Stimulated activated CD8-positive, alpha-beta memory T cell treated with anti-CD3 and anti-CD28 coated beads, Interleukin-7, amount 100 ng/mL, for 1 hour (primary cell): ENCODE measurements at places on chromosomes 4 and X.

GRCh38 chrX:29941287-29941686, 274.1 kb upstream of the MAGEB2 start:
- DNase-seq: no peak

GRCh38 chr4:150067859-150068258, 10.4 kb upstream of the DCLK2 start:
- DNase-seq: no peak

- DNase-seq: no peak
Observed at GRCh38 chr4:181420950-181421349, 822.3 kb upstream of the TENM3 start.

- DNase-seq: no peak
Observed at GRCh38 chrX:87518504-87518903, 902 bp downstream of the KLHL4 start.

DNA sequence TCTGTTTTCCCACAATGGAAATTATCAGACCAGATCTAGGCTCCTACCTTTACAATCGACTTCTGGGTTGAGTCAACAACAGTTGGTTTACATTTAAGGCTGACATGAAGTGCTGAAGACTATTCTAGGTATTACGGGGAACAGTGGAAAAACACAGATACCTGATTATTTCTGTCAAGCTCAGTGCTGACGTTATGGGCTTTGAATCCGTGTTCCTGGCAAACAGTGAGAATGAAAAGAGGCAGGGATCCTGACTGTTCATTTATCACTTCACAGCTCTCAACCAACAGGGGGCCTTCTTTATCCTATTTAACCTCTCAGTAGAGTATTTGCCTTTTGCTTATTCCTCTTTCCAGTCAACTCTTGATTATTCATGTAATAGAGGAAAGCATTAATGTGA, 43.1 kb downstream of the TMEM164 start:
- DNase-seq: no peak

DNA sequence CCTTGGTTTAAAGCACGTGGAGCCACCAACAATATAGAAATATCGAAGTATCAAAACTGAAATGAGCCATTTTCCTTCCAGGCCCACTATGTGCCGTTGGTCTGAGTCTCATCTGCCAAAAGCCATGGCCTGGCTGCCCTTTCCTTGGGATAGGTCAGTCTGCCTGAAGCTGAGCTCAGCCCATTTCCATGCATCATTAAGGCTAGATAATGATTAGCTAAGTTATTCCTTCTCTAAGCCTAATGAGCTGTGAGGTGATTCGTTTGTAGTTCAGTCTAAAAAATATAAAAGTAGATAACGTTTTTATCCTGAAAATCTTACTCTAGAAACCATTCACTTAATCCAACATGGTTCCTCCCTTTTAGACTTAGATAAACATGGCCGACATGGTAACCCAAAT, 936.2 kb upstream of the LCORL start:
- DNase-seq: no peak

DNA sequence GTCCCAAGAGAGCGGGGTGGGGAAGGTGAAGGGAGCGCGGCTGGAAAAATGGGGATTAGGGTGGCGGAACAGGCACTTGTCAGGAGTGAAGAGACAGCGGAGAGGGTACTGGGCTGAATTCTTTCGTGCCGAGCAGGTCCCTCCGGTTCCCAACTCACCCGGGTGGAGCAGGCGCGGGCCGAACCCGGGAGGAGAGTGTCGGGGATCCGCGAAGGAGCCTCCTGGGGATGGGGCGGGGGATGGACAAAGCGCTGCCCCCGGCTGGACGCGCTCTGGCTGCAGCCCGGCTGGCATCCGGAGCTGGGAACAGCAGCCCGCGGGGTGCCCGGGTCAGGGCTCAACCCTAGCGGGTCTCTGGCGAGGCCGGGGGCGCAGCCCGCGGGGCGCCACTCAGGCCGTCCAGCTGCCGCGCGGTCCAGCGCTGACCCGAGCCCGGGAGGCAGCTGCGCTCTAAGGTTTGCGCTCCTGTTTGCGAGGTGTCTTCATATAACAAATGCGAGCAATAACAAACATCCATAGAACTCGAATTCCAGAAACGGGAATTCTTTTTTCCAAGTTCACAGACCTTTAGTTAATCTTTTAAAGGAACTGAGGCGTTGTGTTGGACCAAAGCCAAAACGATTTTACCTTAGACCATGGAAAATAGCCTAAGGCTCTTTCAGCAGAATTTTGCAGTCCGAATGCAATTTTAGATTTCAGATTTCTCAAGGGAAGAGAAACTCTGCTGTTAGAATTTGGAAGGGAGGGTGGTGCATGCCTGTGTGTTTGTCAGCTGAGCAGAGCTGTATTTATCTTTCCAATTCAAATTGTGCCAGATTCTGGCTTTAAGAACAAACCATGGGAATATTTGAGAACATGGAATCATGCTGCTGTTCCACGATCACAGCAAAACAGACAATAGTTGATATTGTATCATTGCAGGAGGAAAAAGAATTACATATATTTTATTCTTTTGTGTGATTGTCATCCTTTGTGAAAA, 744 bp downstream of the NPY5R start:
- DNase-seq: no peak

DNA sequence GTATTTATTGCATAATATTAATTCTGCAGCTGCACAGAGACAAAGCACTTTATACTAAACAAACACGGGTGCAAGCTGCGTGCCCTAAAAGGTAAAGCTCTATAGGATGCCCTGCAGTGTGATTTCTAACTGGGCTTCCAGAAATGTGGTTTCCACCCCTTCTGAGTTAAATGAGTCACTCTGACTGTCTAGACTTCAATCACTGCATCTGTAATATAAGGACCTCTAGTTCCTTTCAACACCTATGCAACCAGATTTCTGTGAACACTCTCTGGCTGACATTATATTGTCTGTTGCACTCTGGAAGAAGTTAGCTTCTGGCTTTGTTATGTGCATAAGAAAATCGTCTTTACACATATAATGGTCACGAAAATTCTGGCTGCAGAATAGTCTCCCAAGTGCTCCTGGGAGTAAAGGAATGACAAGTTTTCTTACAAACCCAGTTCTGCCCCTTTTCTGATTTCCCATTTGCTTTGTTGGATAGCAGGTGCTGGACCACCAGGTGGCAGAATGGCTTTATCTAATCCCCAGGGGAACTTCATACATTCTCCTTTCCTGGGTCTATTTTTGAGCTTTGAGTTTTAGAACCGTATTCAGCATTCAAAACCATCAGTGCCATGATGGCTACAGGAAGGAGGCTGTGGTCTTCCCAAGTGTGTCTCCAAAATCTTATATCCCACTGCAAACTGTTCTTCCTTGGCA, 842.2 kb downstream of the STIM2 start:
- no peak for DNase-seq

DNA sequence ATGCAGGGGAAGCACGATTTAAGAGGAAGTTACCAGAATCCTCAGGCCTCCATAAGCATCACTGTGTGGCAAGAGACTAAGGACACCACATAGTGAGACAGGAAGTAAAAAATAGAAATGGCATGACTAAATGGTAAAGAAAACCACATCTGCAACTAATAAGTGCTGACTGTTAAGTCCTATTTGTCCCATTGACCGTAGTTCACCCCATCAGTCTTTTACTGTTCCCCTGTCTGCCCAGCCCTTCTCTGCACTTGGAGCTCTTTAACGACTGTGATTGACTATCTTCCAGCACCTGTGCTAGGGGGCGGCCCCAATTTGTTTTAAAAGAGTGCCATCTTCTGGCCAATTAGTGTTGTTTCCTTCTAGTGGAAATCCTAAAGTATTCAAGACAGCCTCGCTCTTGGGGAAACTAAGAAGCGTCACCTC, 94.2 kb downstream of the MAOA start:
- DNase-seq: peak; percentile 4

DNA sequence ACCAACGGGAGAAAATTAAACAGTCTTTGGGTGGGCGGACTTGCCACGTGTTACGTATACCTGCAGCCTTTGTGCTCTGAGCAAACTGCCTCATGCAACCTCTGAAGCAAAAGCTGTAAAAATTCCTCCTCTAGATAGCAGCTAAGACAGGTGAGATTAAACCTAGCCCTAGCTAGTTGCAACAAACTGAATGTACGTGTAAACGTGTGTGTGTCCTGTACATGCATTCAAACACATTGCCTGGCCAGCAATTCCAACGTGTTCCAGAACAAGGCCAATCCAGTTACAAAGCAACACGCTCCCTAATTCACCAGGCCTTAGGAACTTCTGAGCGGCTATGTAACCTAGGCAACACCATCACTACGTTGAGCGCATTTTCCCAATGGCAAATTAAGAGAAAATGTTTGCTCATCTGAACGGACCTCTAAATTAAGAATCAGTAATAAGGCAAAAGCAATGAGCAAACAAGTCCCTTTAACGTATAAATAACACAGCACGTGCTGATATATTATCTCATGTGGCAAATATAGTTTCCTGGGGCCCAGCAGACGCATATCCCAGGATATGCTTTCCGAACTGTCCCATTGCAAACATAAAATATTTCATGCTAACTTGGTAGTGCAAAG, 792 bp downstream of the PPID start:
- no peak for DNase-seq

DNA sequence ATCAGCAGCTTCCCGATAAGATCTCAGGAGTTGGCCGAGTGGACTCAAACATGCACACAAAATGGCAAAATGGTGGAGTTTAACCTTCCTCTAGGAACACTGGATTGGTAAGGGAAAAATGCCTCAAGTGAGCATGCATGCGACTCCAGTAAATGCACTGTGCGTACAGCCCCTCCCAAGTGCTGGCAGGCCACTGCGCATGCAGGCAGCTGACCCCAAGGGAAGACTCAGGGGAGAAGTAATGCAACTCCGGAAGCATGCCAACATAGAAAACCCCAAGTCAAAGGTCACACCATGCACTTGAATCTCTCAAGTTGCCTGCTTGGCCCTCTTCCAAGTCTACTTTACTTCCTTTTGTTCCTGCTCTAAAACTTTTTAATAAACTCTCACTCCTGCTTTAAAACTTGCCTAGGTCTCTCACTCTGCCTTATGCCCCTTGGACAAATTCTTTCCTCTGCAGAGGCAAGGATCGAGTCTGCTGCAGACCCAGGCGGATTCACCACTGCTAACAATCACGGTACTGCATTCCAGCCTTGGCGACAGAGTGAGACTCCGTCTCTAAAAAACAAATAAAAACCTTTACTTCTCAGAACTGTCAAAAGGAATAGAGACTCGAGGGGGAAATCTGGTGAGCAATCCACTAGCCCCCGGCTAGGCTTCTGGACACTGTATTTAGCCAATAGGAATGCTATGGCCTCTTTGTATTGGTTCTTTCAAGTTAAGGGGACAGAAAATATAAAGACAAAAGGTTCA, 33.5 kb downstream of the NYX start:
- no peak for DNase-seq

DNA sequence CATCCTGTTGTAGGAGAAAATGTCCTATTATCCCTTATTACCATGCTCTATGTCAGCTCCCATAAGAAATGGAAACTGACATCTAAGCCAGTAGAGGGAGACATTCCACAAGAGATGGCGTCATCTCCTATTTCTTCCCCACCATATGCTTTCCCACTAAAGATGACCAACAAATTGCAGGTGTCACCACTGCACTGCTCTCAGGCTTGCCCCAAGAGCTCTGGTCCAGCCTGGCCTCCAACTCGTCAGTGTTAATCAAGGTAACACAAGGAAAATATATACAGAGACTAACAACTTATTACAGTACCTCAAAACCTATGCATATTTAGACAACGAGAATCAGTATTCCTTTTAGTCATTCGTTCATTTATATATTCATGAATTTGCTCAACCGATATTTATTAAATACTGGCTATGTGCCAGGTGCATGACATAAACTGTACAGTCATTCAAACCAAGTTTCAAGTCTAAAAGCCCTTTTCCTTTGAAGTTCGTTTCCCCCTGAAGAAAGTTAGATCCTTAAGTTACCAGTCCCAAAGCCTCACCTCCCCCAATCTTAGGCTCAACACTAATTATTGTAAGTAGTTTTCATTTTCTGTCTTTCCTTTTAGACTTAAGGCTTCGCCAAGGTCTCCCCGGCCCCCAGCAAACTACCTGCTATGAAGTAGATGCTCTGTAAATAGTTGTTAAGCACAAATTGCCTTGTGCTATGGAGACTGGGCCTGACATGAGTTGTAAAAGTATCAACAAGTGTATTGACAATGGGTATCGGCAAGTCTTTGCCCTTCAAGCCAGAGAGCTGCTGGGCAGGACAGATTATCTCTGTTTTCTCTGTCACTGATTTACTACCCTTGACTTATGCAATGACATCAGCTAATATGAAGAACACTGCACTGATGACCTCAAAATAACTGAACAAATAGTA, 3.1 kb upstream of the FGB start:
- DNase-seq: no peak

- no peak for DNase-seq
Observed at GRCh38 chrX:69186651-69187050, 21.4 kb upstream of the PJA1 start.

DNA sequence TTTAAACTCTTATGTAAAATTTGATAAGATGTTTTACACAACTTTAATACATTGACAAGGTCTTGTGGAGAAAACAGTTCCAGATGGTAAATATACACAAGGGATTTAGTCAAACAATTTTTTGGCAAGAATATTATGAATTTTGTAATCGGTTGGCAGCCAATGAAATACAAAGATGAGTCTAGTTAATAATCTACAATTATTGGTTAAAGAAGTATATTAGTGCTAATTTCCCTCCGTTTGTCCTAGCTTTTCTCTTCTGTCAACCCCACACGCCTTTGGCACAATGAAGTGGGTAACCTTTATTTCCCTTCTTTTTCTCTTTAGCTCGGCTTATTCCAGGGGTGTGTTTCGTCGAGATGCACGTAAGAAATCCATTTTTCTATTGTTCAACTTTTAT, at the start of gene ALB:
ALB (plus strand) TSS at position 246 of the 400 bp plus-strand sequence; CDS start at position 287, 41 bp downstream.
- DNase-seq: no peak

- no peak for DNase-seq
Observed at GRCh38 chr4:140249351-140249750, 95.4 kb upstream of the MAML3 start.

DNA sequence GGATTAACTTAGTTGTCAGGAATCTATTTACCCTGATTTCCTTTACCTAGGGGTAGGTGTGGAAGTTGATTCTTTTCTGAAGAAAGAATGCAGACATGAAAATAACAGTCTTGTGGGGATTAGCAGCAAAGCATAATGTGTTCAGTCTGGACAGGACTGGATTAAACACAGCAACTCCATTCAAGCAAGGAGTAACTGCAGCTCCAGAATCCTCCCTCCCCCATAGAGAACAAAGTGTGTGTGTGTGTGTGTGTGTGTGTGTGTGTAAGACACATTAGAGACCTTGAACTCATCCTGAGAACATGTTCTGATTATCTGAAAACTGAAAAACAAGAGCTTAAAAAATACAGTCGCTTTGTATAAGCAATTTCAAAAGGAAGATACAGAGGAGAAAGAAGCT, 9.3 kb downstream of the C4orf54 start:
- no peak for DNase-seq

DNA sequence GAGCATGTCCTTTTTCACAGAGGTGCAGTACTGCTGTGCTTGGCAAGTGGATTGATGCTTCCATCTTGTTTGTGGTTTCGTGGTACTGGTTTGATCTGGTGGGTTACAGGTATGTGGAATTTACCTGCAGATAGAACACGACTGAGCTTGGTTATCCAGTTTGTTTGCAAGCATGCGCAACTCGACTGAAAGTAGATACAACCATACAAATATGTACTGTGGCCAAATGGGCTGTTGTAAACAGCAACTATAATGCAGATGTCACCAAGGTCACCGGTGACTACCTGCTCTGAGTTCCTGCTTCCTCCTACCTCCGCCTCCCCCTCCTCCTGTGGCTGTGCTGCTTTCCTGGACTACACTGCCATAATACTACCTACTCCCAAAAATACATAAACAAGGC, 12.4 kb downstream of the CWH43 start:
- DNase-seq: no peak
